ENCODE measurements at places on chromosomes 2 and 18. TPM values are rescaled to one million over a fixed set of nuclear protein-coding genes. Genes with fewer than 3 reads are reported as not detected.

GRCh38 chr2:138787053-138787666, 7.0 kb upstream of the NXPH2 start:
- DNase-seq: no peak

DNA sequence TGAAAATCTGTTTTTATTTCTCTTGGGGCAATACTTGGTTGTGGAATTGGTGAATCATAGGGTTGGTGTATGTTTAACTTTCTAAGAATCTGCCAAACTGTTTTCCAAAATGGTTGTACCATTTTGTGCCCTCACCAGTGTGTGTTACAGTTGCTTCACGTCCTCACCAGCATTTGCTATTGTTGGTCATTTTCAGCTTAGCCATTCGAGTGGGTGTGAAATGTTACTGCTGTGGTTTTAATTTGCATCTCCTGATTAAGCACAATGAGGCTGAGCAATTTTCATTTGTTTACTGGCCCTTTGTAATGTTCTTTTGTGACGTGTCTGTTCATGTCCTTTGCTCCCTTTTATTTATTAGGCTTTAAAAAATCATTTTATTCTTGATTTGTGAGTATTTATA, 49.7 kb downstream of the FOSL2 start:
- DNase-seq: no peak

- DNase-seq: no peak
Measured at GRCh38 chr18:24104486-24104885, 34.4 kb upstream of the CABYR start.

DNA sequence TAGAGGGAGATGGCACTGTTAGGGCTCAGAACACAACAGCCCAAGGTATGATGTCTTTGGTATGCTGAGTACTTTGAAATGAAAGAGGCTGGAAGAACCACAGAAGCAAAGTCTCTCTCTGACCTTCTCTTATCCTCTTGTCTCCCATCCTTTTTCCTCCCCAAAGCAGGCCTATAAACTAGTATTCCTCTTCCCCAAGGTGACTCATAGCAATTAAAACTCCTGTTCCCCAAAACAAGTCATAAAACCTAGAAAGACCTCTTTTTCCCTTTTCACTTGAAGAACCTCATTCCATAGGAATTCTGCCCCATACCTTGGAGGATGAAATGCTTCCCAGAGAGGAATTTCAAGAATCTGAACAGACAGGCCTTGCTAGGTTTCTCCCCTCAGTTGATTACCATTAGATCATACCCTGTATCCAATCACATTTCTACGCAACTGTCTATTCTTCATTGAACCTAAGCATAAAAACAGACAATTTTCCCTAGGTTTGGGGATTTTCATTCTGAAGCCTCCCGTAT, 25.7 kb downstream of the MDH1 start:
- DNase-seq: no peak

The RNF103 gene
- total RNA-seq: 12.2 TPM

All from activated naive CD8-positive, alpha-beta T cell treated with anti-CD3 and anti-CD28 coated beads for 36 hours (primary cell).